ENCODE measurements at places on chromosomes 11 and 22.

GRCh38 chr22:31160328-31160978, 471 bp downstream of the RNF185 start:
- no peak for DNase-seq

DNA sequence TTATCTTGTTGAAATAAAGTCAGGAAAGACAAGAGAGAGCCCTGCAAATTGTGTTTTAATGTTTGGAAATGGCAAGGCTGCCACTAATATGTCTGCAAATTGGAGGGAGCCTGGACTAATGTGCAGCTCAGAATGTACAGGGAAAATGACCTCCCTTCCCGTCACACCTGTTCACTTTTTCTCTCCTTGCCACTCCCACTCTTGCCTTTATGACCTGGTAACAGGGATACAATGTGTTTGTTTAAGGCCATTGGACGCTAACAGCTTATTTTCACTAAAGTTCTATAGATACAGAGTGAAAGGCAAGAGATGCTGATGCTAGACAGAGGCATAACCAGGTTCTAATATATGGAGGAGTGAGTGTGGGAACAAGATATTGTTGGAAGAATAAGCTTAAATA, 203.9 kb downstream of the RAB38 start:
- DNase-seq, result no peak

DNA sequence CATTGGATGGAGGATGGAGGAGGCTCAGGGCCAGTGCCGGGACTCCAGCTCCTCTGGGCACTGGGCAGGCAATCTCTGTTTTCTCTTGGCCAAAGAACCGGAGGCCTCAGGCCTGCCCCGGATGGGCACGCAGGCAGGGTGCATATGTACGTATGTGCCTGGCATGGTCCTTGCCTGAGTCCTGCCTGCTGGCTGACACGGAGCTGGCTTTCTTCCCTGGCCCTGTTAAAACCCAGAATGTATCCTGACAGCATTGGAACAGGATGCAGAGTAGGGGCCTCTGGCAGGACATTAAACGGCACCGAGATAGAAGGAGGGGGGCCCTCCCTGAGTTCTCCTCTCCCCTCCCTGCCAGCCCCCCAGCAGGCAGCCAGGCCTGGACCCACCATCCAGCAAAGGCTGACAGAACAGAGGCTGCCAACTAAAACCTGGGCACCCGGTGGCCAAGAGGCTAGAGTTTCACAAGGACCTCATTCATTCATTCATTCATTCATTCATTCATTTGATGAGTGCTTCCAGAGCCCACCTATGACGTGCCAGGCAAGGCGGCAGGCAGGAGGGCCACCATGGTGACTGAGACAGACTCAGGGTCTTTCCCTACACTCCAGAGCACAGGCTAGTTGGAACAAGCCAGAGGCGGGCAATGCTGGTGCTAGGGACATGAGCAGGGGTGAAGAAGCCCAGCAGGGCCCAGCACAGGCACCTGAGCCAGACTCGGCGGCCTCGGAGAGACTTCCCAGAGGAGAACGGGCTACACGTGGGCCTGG, 28.8 kb downstream of the FLRT1 start:
- no peak for DNase-seq

- no peak for DNase-seq
Measured at GRCh38 chr11:23124996-23125395, 264.7 kb upstream of the CCDC179 start.

DNA sequence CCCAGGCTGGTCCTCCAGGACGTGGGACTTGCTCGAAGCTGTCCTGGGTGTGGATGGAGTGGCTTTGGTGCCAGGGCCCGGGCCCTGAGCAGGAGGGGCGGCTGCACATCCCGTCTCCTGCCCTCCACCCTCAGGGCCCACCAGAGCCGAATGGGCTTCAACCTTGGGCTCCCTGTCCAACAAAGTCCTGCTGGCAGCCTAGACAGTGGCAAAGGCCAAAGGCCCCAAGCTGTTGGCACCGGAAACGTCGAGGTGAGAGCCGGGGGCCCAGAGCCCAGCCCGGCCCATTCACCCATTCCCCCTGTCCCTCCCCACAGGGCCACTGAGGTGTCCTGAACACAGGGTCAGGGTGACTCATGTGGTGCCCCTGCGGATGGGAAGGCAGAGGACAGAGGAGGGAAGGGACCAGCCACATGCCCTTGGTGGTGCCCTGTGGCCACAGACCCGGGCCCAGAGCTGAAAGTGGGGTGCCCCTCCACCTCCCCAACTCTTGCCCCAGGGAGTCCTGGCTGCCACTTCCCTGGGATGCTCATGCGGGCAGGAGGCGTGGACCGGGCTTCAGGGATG, 9.1 kb downstream of the TSPAN32 start:
- no peak for DNase-seq

DNA sequence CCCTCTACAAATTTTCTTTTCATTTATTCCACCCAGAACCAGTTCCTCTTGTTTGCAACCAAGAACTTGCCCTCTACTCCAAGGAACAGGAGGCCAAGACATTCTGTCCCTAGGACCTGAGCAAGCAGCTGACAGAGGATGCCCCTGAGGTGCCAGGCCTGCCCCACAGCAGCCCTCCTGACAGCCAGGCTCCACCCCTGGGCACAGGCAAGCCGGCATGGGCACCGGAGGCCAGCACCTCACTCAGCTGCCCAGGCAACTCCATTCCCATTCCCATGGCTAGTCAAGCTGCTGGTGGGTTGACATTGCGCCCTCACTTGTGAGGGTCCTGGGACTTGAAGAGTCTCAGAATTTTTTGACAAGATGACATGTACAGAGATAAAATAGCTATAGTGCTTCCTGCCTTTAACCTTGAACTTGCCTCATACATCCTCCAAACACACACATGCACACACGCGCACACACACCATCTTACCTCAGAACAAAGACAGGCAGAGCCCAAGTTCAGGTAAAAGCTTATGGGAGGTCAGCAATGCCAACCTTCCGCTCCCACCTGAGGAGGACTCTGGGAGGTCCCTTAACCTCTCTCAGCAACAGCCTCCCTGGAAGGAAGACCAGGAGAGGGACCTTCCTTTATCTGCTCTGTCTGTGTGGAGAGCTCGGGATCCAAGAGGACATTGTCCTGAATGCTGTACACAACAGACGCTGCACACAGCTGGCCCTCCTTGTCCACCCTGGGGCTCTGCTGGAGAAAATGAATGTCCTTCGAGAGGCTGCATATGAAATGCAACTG, 620.9 kb upstream of the CADM1 start:
- no peak for DNase-seq

GRCh38 chr22:38733329-38733723, 22.5 kb downstream of the SUN2 start:
- no peak for DNase-seq

GRCh38 chr22:44870021-44870420, 117.6 kb downstream of the ARHGAP8 start:
- DNase-seq, result no peak

GRCh38 chr11:92595052-92595451, 370.4 kb downstream of the FAT3 start:
- no peak for DNase-seq

- no peak for DNase-seq
Measured at GRCh38 chr11:46330563-46331281, 16.5 kb upstream of the DGKZ start.

DNA sequence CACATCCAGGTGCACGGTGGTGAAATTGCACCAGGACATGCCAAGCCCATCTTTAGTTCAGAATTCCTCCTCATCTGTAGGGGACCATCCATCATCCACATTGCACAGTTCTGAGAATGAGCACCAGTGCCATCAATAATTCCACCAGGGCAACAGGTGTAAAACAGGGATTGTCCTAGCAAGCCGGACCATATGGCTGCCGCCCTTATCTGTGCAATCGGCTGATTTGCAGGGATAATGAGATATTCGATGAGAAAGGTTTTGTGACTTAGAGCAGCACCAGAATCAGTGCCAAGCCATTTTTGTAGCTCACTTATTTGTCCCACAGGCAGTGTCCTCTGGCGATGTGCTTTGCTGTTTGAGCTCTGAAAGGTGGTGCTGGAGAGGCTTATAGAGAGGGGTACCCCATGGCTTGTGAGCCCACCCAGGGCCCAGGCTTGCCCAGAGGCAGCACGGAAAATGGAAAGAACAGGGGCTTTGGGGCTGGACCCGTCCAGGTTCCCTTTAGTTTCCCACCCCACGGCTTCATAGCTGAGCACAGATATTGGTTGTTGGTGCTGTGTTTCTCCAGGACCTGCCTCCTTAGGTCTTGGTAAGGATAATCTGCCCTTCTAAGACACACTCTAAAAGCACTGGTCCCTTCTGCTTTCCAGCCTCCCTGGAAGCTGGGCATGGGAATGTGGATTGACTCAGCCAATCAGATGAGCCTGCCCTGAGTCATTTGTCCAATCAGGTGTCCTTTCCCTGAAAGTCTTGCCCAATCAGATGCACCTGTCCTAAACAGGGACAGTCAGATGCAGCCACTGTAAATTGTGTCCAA, 84.0 kb upstream of the SHANK2 start:
- no peak for DNase-seq

DNA sequence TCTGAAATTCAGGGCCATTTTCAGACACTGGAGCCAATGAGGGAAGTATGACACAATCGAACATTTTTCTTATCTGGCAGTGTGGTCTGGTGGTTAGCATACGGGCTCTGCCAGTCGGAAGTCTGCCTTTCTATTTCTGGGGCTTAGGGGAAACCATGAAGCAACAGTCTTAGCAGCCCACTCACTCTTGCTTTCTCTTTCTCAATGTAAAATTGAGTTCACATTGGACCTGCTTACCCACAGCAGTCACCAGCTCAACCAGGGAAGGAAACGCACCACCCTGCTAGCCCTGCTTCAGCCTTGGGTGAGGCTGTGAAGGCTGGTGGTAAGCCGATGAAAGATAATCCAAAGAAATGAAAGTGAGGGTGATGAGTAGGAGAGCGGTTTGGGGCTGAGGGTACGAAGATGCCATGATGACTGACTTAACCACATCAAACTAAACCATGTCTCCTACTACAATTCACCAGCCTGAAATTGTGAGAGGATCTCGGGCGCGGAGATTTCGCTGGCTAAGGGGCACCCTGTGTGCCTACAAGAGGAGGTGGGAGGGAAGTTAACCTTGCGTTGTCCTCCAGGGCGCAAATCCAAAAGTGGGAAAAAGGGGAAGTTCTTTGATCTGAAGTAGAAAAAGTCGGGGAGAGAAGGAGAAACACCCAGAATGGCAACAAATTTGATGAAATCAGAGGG, 2.0 kb upstream of the LMO2 start:
- no peak for DNase-seq

DNA sequence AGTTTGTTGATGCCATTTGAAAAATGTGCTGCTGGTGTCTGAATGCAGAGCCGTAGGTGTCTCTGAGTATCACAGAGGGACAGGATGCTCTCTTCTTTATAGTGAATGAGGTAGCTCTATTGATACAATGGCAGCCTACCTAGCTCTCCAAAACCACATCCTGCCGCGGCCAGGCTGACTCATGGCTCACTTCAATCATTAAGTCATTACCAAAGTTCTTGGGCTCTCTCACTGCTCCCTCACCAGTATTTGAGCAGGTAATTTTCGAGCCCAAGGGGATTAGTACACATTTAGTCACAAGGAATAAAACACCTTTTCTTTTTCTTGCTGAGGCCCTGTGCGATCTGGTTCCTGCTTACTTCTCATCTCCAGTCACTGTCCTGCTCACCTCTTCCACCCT, 509.0 kb upstream of the LARGE1 start:
- no peak for DNase-seq

DNA sequence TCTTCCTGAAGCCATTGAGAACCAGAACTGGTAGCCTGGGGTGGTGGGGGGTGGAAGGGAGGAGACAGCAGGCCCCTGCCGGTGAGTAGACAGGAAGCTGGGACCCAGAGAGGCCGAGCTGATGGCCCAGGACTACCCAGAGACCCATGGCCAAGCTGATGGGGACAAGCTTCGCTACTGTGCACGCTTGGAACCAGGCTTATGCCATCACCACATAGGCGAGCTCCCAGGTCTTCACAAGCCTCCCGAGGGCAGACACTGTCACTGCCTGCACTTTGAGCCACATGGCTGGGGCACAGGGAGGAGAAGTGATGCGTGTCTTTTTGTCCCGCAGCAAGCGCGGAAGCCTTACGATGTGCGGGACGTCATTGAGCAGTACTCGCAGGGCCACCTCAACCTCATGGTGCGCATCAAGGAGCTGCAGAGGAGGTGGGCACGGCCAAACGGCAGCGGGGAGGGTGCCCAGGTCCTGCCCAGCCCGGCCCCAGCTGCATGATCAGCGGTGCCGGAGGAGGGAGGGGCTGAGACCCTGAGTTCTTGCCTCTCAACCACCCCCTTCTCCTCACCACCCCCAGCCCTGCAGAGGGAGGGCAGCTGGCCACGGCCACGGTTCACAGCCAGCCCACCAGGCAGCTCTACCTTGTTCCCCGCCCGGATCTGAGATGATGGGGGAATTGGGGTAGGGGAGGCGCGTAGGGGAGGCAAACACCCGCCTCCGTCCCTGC, 76.0 kb upstream of the KCNQ1OT1 start:
- DNase-seq, result peak; percentile 47

DNA sequence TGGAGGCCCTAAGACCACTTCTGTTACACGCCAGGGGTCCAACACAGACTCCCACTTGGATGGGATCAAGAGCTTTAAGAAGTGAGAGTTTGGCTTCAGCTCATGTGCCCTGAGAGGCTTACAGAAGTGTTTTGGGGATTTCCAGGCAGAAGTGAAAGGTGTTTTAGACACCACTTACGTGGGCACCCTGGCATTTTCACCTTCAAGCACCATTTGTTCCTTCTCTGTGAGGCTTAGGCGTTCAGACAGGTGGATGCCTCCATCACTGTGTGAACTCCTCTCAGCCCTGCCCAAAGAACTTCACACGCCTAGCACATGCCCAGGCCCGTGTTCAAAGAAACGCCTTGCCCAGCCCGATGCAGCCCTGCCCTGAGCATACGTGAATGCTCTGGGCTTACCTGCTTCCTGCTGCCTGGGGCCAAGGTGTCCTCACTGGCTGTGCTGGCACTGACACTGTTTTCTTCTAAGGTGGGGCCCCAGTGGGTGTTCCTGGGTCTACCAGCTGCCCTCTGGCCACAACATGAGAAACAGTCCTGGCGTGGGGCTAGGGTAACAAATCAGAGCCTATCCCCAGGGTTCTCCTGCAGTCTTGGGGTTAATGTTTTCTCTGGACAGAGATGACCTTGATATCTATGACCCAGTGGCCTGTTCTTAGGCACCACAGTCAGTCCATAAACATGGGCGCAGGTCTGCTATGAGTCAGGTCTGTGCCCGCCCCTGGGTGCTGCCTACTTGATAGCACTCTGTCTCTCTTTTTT, 34.0 kb downstream of the AMPD3 start:
- peak; percentile 51 for DNase-seq

DNA sequence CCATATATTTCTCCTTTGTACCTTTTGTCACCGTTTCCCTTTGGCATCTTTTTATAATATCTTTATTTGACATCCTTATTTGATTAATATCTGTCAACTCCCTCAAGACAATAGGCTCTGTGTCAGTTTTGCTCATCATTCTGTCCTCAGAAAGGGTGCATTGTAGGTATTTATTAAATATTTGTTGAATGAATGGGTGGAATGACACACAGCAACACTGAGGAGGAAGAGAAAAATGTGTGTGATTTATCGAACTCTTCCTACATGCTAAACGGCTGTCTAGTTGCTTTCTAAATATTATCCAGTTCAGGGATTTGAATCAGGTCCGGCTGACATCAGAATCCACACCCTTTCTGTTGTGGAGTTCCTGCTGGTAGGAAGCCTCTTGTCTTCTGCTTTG, 98.2 kb downstream of the NAV2 start:
- DNase-seq, result no peak
